NCI-H187 (cell line): ENCODE measurements at places on chromosomes 7 and 10.

DNA sequence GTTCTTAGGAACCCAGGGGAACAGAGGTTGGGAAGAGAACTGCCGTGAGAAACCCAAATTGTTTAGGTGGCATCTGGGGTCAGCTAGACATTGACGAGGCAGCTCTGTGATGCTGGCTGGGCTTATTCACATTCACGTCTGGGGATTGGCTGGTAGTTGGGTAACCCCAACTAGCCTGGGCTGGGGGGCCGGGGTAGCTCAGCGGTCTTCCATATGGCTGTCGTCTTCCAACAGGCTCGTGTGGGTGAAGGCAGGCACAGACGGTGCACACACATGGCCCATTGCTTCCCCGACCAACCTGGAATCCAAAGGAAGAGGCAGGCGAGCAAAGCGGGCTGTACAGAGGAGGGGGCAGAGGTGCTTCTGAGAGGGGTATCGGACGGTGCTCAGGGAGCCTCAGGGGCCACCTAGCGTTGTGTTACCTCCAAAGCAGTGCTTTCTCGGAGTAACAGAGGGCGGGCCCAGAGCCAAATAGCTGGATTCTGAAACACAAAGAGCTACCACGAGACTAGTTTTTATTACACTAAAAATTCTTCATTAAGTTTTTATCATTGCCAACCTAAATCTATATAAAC lies 34.5 kb downstream of the MKI67 start:
- no peak for DNase-seq

- no peak for DNase-seq
These were observed 85.9 kb downstream of the ADARB2 start for GRCh38 chr10:1651270-1651966.

- DNase-seq: no peak
These were observed 40.6 kb upstream of the ADD3 start for GRCh38 chr10:109966961-109967738.

GRCh38 chr10:121332829-121333765 lies 265.1 kb downstream of the FGFR2 start:
- no peak for DNase-seq

DNA sequence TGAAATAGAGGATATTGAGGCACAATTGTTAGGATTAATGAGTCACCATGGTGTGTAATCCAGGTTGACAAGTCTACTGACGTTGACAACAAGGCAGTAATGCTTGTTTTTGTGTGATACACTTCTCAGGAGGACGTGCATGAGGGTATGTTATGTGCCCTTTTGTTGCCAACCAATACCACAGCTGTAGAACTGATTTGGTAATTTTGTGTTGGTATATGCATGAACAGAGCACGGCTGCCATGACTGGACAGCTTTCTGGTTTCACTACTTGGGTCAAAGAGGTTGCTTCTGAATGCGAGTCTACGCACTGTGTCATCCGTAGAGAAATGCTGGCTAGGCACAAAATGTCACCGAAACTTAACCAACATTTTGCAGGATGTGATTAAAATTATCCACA lies 32.9 kb downstream of the PHTF2 start:
- no peak for DNase-seq

DNA sequence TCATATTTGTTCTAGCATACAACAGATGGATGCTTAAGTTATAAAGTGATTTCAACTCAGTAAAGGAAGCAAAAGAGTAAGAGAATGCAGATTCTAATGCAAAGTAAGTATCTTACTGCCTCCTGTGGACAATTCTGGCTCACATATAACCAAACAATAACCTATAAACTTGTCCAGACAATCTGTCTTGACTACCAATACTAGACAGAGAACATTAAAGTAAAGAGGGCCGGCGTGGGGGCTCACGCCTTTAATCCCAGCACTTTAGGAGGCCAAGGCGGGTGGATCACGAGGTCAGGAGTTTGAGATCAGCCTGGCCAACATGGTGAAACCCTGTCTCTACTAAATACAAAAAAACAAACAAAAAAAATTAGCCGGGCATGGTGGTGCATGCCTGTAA lies 329.3 kb downstream of the CACNA2D1 start:
- DNase-seq: no peak

DNA sequence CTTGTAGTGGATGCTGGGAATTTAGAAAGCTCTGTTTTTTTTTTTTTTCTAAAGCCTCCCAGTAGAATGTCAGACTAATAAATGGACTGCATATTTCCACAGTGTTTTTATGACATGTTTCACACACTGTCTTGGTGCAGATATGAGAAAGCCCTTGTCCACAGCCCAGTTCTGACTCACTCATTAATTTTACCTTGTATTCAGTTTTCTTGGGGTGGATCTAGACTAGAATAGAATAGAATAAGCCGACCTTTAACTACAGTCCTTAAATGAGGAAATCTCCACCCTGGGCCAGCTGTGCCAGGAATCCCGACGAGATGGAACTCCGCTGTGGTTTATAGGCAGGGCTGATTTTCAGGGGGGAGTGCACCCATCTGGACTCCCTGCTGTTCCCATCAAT lies 274.7 kb downstream of the NRG3 start:
- DNase-seq: no peak

GRCh38 chr7:21568762-21569161 lies 25.9 kb downstream of the DNAH11 start:
- no peak for DNase-seq
